Cortex of kidney (tissue), 1 donor: ENCODE measurements at places on chromosomes 7 and 10.

DNA sequence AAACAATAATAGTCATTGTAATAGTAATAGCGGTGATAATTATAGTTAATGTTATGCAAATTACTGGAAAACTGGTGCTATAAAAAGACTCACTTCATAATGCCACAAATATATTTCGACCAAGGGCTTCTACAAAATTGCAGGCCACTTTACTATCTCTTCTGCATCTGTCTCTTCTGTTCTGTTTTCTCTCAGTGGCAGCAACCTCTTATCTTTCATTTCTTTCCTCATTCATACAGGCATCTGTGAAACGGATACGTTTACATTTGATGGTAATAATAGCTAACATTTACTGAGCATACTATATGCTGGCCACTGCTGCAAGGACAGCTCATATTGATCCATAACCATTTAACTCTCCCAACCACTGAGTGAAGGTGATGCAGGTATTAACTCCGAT is 537.4 kb upstream of the PFKP start:
- no peak for DNase-seq

DNA sequence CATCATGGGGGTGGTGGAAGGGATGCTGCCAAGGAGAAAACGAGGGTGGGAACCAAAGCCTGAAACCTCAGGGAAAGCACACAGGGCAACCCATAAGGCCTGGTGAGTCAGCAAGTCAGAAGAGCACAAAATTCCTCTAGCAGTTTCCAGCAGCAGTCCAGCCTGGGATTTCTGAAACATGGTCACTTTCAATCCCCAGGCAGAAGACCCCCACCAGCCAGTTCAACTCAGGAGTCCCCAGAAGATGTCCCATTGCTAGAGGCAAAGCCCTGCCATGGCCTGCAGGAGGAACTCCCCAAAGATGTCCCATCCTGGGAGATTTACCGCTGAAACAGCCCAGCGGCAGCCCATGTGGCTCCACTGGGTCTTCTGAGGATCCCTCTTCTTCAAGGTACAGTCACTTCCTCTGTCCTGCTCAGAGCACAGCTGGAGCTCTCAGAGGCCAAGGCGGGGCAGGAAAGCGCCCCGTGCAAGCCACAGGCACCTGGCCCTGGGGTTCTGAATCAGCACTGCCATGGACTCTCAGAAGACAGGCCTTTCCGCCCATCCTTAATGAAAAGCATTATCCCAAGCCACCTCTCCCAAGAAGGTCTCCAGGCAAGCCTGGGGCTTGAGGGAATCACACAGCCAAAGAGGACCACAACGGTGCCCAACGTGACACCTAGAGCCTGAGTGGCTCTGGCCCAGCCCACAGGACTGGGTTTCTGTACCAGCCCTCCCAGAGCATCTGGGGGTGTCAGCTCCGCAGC is 196.9 kb downstream of the GRID1 start:
- DNase-seq, result no peak

GRCh38 chr7:9711259-9711918 is 1262.3 kb upstream of the PHF14 start:
- DNase-seq, result no peak

DNA sequence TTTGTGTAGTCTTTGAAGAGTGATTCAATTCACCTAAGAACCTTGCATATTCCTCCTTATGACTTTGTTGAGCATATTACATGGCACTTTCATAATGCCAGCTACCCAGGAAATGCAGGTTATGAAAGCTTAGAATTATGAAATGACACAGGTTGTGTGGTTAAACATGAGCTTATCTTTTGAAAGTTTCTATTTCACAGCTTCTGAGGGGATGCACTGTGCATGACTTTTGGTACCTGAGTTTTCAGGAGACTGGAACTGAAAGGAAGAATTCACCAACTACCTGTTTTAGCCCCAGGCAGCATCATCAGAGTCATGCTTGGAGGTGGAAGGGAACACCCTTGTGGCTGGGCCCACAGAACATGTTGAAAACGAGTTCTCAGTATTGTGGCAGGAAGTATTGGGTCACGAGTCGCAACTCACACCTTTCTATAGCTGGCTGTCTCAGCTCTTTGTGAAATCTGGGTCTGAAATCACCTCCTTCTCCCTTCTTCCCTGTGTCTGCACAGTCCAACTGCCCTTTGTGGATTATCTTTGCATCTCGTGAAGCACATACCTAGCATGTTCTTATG is 228.2 kb downstream of the PTEN start:
- no peak for DNase-seq

DNA sequence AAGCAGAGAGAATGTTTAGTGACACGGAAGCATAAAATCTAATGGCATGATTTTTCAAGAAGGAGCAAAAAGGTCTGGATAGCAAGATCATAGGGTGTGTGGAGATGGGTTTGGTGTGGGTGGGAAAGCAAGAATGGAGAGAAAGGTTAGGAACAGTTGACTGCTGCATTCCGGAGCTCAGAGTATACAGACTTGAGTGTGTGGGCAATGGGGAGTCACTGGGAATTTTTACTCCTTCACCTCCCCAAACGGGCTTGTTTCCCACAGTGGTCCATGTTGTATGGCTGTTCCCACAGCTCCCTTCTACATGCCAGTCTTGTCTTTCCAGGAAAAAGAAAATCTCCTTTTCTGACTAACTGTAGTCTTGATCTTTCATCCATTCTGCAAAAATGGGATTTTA is 122.1 kb downstream of the CDK6 start:
- DNase-seq, result no peak

GRCh38 chr10:91210435-91210834 is 10.0 kb upstream of the PCGF5 start:
- no peak for DNase-seq

DNA sequence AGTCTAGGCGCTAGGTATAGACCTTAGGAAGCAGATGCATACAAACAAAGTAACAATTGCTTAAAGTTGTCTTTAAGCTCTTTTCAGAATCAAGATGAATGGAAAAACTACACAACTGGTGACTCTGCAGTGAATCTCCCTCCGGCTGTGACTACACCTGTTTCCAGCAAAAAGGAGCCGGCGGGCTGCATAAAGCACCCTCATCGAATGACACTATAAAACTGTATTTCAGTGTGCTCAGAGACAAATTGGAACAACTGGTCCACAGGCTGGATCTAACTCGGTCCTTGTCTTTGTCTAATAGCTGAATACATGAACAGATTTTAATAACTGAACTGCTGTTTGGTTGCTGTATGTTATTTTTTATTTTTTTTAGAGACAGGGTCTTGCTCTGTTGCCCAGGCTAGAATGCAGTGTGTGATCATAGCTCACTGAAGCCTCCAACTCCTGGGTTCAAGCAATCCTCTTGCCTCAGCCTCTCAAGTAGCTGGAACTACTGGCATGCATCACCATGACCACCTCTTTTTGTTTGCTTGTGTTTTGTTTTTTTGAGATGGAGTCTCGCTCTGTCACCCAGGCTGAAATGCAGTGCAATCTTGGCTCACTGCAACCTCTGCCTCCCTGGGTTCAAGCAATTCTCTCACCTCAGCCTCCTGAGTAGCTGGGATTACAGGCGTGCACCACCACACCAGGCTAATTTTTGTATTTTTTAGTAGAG is 64.2 kb upstream of the SVIL start:
- no peak for DNase-seq

- no peak for DNase-seq
Observed at GRCh38 chr10:22345301-22346095, at the start of gene SPAG6. SPAG6 (plus strand) TSS chr10:22345496; CDS start chr10:22345612, 116 bp downstream.

DNA sequence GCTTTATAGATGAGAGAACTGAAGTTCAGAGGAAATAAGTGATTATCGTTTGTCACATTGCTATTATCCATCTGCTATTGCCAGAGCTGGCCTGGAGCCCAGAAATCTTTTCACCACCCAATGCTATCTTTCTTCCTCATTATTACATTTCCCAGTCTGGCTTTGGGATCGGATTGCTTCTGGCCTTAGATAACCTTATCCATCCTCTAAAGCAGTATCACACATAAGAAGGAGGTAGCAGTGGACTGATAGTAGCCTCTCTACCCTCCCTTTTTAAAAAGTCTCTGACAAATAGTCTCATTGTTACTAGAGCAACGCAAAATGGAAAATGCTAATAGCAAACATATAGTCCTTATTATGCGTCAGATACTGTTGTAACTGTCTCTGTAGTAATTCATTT is 1.3 kb upstream of the CLDN12 start:
- DNase-seq, result no peak

DNA sequence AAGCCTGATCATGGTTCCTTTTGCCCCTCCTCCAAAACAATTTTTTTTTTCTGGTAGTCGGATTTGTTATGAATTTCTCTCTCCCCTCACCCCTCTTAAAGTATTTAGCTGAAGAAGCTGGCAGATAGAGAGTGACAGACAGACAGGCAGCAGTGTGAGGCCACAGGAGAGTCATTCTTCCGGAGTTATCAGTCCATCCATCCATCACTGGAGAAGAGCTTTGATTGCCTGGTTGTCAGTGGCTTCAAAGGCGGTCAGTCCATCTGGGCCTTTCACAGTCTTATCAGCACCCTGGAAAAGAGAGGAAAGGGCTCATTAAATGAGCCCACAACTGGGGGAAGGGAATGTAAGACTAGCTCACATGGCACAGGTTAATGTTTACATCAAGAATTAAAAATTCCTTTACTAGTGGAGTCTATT is 47.4 kb downstream of the MTPN start:
- DNase-seq, result no peak

GRCh38 chr7:43643846-43644245 is 60.9 kb downstream of the STK17A start:
- no peak for DNase-seq

DNA sequence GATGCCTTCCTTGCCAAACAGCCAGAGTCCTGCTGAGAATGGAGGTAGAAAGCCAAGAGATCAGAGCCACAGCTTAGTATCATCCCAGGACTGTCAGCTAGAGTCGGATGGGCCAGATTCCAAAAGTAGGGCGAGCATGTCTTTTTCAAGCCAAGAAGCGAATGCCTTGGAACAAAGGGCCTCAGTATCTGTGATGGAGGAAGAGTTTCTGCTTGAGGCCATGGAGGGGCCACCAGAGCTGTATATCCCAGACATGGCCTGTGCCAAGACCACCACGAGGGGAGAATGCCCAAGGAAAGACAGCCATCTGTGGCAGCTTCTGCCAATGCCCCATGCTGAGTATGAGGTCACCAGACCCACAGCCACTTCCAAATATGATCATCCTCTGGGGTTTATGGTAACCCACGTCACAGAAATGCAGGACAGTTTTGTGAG is 44.3 kb upstream of the PPP1R17 start:
- DNase-seq, result no peak

DNA sequence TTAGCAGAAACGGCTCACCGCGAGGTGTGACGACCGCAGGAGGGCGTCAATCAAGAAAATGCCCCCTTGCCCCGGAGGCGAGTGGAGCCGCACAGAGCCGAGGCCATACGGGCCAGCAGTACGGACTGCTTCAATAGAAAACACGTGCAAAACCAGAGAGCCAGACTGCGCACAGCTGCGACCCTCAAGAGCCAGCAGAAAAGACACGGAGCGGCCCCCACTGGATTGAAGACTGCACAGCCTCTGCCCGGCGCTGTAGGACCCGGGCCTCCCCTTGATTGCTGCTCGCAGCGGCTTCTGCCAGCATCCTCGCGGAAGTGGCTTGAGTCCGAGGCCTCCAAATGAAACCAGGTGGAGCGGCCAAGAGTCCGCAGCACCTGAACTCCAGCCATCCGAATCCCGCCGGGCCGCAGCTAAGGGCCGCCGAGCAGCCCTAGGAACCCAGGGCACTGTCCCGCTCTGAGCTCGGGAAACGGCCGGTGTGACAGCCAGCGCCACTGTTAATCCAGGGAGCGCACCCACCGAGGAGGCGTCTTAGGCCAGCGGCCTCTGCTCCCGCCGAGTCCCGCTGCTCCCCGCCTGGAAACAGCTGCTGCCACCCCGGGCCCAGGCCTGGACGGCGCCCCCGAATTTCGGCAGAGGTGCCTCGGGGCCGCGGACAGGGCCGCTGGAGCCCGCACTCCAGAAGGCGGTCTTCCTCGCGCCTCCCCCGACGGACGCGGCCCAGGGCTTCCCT is 660 bp upstream of the HHEX start:
- no peak for DNase-seq

GRCh38 chr10:35626971-35627507 is 15.1 kb downstream of the FZD8 start:
- no peak for DNase-seq
